ENCODE measurements at places on chromosomes 7 and 10.

DNA sequence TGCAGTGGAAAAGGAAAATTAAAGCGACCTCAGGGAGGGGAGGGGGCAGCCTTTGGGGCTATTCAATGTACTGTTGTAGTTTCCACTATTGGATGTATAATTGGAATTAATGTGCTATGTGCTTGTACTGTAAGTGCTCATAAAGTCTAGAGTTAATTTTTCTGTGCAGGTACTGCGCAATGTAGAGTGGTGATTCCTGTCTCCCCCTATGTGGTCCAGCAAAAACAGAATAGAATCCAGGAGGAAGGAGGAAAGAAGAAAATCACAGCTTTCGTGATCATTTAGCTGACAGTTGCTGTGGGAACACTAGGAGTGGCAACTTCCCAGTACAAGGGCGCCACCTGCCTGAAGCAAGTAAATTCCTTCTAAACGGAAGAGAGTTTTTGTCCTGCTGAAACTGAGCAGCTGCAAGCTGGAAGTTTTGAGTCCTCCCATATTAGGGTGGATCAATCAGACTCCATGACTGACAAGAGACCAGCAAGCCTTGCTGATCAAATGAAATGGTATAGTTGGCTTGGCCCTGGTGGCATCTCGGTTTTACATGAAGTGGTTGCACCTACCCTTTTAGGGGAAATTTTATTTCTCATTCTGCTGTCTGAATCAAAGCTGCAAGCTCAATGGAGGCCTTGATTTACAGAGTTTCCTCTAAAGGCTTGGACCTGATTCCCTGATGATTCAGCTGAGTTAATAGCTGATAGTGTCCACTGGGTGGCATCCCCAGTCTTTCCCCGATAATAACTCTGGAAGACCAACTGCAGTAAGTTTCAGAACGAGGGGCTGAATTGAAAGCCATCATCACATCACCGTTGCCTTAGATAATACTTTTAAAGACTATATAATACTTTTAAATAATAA lies 299.8 kb downstream of the HGF start:
- peak; percentile 49 for DNase-seq

DNA sequence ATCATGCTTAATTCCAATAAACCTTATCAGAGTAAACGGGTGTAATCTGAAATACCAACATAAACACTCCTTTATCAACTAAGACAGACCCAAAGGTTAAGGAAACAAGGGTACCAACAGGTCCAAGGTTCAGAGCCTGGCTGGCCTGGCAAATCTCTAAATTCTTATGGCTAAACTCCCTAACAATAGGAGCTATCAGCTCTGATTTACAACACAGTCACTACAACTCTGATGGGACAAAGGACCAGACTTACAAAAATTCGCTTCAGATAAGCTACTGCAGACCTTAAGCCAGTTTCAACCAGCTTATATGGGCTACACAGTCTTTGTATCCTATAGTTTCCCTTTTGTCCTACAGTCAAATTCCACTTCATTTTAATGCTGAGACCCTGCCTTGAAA lies 381.9 kb downstream of the ZWINT start:
- DNase-seq = no peak

DNA sequence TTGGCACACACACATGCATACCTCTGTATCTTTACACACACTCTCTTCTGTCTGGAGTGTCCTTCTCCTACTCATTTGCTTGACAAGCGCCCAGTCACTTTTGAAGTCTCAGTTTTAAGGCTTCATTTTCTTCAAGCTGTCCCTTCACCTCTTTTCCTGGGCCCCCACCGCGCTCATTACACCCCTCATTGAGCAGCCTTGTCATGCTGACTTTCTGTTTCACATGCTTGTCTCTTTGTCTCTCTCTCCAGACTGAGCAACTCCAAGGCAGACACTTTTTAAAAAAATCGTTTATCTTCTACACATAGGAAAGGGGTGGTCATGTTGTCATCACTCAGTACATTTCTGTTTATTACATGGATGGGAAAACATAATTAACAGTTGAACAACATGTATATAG lies 225.2 kb upstream of the FZD1 start:
- no peak for DNase-seq

- no peak for DNase-seq
Measured at GRCh38 chr10:110083884-110084283, 76.1 kb downstream of the ADD3 start.

GRCh38 chr10:102904346-102904745 lies 13.7 kb upstream of the CNNM2 start:
- DNase-seq = no peak

GRCh38 chr7:90843472-90843871 lies 247.4 kb downstream of the CDK14 start:
- no peak for DNase-seq

Measured in fibroblast of the conjunctiva (primary cell).